ENCODE measurements at places on chromosomes 11 and 22.

GRCh38 chr11:2924381-2924780 lies 4.8 kb downstream of the PHLDA2 start:
- no peak for DNase-seq

GRCh38 chr11:119473901-119474681 lies 51.1 kb upstream of the THY1 start:
- DNase-seq: no peak

DNA sequence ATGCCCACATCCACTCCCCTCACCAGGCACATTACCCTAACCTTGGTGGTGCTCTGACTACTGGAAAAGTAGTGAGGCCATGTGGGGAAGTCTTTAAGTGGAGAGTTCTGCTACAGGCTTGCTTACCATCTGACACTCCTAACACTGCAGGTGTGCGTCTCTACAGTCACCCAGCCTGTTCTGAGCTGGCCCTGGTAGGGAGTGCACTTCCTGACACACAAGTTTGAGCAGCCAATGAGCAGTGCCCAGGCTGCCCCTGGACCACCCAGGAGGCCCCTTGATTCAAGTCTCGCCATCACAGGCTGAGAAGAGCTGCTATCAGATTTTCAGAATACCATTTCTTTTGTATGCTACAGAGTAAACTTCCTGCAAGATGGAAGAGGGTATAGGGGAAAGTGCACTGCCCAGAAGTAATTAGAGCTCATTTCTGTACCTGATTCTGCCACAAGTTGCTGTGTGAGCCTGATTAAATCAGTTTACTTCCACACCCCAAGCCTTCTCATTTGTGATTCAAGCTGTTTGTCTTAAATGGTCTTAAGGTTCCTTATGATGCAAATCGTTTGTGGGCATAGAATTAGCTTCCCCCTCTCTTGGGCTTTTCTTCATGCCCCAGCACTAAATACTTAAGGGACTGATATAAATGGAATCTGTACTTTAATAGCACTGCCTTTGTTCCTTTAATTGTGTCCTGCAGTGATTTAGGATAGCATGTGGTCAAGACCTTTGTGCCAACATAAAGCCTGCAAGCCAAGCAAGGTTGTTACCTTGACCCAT lies 22.2 kb downstream of the OPCML start:
- no peak for DNase-seq

- no peak for DNase-seq
Observed at GRCh38 chr11:28584992-28585391, 476.8 kb downstream of the METTL15 start.

GRCh38 chr11:85725510-85726258 lies 39.7 kb upstream of the CCDC89 start:
- DNase-seq: no peak

GRCh38 chr22:46963672-46964545 lies 201.5 kb downstream of the TBC1D22A start:
- DNase-seq: no peak

DNA sequence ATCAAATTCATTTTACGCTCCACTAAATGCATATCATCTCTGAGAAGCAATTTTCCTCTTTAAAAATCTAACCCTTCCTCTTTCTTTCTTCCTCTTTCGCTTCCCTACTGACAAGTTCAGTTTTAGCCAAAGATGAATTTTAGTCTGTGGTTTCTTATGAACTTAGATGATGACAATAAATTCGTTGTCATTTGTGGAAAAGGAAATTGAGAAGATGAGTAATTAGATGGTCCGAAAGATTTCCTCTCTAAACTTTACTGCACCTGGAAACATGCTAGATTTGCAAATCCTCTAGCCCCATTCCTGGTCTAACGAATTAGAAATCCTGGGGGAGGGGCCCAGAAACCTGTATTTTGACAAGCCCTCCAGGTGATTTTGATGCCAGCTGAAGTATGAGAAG lies 855.4 kb upstream of the CHORDC1 start:
- peak; percentile 37 for DNase-seq

DNA sequence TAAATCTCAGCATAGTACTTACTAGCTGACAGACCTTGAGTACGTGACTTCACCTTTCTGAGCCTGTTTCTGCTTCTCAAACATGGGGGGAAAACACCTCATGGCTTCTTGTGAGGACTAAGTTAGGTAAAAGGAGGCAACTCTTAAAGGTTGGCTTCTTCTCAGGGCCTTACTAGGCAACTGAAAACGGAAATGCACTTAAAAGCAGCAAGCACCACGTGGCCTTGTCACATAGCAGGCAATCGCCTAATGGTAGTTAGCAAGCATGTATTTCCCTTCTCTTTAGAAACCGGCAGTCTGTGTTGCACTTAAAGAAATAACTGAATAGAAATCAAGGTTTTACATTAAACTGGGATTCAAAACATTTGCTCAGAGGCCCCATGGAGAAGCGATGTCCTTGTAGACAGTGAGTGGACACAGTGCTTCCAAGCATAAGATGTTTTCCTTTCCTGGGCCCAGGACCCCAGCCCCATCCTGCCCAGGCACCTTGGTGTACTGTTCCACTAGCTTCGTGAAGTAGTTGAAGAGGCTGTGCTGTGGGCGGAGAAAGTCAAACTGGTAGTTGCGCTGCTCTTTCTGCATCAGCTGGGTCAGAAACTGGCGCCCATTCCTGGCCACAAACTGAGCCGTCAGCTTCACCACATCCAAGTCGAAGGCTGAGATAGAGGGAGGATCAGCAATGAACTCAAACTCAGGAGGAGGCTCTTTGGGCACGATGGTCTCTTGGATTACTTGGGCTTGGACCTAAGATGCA lies 12.1 kb downstream of the SF3A1 start:
- DNase-seq: no peak
